ENCODE measurements at places on chromosomes 6 and 20. TPM values are rescaled to one million over a fixed set of nuclear protein-coding genes. Genes with fewer than 3 reads are reported as not detected.

RFX6 gene
- total RNA-seq: not detected

WFDC12 gene
- not detected for total RNA-seq

CPNE5 gene
- total RNA-seq: 4.6 TPM

FAM209B gene
- 0.56 TPM for total RNA-seq

UBD gene
- total RNA-seq: 1.5 TPM

DNA sequence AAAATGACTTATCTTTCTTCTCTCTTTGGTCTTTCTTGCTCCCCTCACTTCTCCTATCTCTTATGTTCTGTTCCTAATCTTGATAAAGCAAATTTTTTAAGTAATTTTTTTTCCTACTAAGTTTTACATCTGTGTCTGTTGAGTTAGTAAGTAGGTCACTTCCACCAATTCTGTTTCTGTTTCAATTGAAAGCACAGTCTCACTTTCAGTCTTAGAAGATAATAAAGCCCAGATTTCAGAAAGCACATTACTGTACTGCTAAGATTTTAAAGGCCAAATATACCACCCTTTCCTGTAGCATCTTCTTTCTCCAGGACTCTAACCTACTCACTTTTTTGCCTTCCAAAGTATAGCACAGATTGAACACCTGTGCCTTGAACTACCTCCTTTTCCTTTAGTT is 866.1 kb upstream of the ADGRB3 start:
- no peak for DNase-seq

GRCh38 chr20:38261054-38261390 is 487 bp upstream of the KIAA1755 start:
- DNase-seq: no peak

DNA sequence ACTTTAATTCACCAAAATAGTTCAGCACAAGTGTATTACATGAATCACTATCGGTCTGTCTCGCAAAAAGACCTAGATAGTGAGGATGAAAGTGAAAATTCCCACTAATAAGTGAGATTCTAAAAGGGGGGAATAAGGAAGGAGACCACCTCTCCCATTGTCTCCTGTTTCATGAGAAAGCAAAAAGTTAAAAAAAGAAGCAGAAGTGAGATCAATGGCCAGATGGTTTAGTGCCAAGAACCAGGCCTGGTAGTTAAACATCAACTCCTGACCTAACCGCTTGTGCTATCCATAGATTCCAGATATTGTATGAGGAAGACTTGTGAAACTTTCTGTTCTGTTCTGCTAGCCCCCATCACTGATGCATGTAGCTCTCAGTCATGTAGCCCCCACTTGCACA is 293.0 kb downstream of the RNGTT start:
- DNase-seq: no peak
